NCI-H446 (cell line): ENCODE measurements at places on chromosomes 5 and 9.
A peak's percentile ranks its signal among the peaks of the same experiment; 100 is the strongest.

- DNase-seq, result no peak
Observed at GRCh38 chr5:124410539-124411488, 335.6 kb downstream of the ZNF608 start.

GRCh38 chr5:151618907-151619306, 27.8 kb upstream of the FAT2 start:
- DNase-seq, result no peak

- DNase-seq, result no peak
Observed at GRCh38 chr5:127022846-127023245, 7.5 kb downstream of the MARCHF3 start.

- DNase-seq, result no peak
Observed at GRCh38 chr9:114803479-114804265, 2.2 kb downstream of the TNFSF15 start.

- no peak for DNase-seq
Observed at GRCh38 chr9:107034831-107035230, 171.9 kb downstream of the ZNF462 start.

DNA sequence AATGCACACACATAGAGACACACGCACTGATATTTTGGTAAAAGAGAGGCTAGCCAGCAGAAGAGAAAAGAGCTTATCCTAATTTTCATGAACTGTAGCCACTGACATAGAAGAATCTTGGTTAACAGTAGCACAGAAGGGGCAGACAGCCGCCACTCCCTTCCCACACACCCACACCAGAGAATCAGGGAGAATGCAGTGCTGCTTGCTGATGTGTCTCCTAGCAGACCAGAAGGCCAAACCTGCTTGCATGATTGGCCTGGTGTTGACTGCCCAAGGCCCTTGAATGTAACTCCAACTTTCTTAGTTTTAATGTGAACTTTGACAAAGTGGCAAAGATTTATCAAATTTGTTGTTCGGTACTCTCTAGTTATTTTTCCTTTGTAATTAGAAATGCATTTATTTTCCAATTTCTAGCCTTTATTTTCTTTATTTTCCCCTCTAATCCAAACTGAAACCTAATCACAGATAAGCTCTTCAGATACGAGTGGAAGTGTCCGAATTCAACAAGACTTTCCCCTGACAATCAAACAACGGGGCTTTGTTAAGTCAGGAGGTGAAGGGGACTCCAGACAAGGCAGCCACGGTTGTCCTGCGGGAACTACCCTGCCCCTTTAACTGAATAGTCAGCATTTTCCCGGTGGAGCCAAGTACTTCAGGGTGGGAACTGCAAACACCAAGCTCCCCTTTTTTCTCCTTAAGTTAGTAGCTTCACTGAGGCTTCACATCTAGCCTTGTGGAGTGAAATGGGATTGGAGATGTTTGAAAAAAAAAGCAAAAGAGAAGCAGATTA, 81.9 kb upstream of the CTSL start:
- DNase-seq, result no peak

DNA sequence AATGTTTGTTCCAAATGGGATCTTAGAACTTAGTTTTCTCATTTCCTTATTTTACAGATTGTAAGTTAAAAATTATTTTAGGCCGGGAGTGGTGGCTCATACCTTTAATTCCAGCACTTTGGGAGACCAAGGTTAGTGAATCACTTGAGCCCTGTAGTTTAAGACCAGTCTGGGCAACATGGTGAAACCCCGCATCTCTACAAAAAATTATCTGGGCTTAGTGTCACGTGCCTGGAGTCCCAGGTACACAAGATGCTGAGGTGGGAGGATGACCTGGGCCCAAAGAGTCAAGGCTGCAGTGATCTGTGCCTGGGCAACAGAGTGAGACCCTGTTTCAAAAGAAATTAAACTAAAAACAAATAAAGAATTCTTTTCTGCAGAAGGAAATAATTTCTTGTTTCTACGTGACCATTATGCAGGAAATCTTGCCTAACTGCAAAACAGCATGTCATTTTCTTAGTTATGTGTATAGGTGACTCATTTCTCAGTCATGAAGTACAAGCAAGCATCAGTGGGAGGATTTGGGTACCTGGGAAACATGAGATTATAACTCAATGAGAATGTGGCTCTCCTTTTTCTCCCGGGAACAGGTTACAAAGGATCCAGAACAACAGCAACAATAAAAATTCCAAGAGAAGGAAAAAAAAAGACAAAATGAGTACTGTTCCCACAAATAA, 375.1 kb upstream of the ST8SIA4 start:
- DNase-seq, result no peak

GRCh38 chr5:173944511-173944910, 44.5 kb upstream of the C5orf47 start:
- DNase-seq, result peak; percentile 9

DNA sequence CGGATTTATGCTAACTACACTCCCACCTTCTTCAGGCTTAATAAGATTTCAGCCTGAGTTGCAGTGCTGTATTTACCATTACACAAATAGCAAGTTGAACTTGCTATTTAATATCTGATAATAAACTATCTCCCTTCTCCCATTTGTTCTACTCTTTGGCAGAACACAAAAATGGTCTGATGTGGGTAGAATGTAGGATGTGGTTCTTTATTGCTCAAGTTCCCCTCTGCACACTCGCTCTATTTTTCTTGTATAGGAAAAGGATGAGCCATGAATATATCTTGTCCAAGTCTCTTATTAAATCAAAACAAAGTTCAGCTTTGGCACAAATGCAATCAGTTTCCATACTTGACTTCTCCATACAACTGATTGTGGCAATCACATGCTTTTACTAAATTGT, 37.2 kb upstream of the KIF2A start:
- DNase-seq, result no peak

- peak; percentile 55 for DNase-seq
Observed at GRCh38 chr9:100011062-100011681, 87.6 kb downstream of the ERP44 start.

DNA sequence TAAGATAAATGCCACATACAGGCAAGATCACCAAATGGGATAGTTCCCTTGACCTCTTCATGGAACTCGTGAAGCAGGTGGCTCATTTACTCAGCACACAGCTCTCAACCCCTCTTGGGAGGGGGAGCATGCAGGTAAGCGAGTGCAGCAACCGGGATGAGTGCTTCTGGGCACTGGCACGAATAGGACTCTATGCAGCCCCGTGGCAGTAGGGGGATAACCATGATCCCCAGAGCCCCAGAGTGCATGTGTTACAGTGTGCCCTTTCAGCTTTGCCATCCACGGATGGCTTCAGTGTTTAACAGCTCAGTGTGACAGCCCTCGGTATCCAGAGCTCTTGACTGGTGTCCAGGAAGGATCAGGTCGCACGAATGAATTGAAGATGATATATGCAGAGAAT, 1187.1 kb downstream of the CDH9 start:
- DNase-seq, result no peak

- no peak for DNase-seq
Observed at GRCh38 chr9:94813379-94813778, 86.9 kb downstream of the AOPEP start.

GRCh38 chr9:122572456-122572855, 10.7 kb downstream of the OR1L8 start:
- DNase-seq, result no peak

- DNase-seq, result peak; percentile 24
Observed at GRCh38 chr5:177113566-177114424, 19.8 kb upstream of the NSD1 start.

DNA sequence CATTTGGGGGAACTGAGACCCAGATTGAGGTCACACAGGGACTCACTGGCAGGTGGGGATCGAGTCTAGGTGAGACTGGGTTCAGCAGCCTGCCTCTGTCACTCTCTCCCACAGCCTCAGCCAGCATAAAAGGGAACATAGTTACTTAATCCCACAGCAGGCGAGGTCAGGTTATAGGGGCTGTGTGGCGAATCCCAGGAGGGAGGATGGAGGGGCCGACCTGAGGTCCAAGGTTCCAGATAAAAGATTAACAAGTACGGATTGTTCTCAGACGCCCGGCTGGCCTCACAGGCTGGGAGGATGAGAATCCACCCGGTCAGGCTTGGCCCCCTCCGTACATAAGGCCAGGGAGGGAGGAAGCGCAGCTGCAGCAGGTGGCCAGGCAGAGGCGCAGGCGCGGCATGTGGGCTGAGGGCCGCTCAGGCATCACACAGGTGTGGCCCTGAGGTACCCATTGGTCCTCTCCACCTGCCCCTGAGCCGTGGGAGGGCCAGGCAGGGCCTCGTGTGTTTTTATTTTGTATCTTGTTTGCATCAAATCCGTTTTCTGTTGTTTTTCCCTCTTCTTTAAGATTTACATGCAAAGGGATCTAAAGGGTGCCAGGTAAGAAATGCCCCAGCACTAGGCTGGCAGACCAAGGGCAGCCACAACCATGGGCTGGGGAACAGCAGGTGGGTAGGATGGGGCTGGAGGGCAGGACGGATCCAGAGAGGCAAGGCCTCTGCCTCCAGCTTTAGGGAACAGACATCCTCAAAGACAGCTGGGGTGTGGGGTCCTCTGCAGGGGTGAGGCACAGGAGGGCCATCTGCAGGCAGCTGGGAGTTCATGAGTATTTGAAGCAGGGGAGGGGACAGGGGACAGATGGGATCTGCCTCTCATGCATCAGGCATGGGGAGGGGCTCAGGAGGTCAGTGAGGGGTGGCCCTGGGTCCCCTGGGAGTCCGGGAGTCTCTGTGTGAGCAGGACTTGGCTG, 3.6 kb downstream of the SUSD3 start:
- no peak for DNase-seq

DNA sequence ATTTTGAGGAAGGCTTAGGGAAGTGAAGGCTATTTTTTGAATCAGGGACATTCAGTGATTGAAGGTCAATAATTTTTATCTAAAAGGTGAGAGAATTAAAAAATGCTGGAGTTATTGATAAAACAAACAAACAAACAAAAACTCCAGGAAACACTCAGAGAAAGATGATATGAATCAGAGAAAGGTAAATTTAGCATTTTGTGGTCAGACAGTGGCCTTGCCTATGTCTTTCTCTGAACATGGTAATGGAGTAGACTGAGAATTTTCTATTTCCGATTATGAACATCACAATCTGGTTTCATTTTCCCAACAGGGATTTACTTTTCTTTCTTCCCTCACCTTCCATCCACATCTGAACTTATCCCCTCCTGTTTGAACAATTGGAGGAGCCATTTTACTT, 353.6 kb upstream of the RIOK2 start:
- no peak for DNase-seq

GRCh38 chr9:90724880-90725279, 76.7 kb upstream of the SYK start:
- no peak for DNase-seq

- DNase-seq, result no peak
Observed at GRCh38 chr5:65481171-65481581, 544 bp downstream of the ADAMTS6 start.

GRCh38 chr9:112170235-112170634, 4.9 kb downstream of the SUSD1 start:
- DNase-seq, result no peak

DNA sequence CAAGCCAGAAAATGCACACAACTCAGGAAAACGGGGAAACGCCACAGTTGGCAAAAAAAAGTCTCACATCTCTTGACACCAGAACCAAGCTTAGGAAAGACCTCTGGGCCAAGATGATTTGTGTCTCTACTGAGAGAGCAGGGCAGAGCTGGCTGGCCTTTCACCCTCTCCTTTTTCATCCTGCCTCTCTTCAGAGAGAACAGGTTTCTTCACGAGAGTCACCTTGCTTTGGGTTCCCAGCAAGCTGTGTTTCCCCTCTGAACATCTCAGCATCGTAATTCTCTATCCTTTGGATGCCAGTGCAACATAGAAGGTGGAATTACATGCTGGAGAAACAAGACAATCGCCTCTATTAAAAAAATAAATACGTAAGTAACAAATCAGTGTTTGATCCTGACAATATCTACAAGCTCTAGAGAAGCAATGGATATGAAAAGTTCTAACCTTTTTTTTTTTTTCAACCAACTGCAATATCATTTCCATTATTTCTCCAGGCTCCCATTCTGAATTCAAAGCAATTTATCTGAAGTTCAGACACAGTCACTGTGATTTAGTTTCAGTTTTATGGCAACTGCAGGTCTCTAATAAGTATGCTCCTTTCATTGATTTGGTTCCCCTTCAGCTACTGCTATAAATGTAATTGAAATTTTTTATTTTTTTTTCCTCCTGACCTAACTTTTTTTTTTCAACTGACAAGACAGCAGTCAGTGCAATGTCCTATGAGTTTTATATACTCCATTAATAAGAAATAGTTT, 708.6 kb downstream of the DTWD2 start:
- no peak for DNase-seq

- DNase-seq, result no peak
Observed at GRCh38 chr9:125233678-125234077, 7.5 kb downstream of the HSPA5 start.

DNA sequence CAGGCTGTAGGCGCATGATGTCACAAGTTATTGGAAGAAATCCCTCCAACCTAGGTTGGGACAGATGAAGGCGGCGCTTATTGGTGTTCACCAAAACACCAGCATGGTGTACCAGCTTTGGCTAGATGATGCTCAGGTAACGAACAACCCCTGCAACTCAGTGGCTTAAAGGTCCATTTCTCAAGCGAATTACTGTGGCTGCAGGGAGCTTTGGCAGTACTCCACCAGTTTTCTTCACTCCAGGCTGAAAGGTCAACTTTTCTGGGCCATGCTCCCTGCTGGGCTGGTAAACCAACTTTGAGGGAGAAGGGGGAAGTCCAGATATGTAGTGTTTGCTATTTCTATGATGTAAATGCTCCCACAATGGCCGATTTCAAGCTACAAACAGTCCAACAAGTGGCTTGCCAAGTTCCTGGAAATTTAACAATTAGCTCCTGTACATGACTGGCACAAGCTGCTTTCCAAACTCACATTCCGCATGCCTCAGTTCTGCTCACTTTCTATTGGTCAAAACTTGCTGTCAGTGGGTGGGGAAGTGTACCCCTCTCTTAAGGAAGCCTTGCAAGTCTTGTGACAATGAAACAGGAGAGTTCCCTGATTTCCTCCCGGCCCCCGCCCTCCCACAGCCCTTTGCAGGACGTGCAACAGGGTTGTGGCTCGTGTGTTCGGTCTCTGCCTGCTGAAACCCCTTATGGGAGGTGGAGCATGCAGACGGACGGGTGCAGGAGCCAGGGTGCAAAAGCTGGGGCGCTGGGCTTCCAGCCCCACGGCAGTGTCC, 588 bp upstream of the ZBED3 start:
- no peak for DNase-seq

DNA sequence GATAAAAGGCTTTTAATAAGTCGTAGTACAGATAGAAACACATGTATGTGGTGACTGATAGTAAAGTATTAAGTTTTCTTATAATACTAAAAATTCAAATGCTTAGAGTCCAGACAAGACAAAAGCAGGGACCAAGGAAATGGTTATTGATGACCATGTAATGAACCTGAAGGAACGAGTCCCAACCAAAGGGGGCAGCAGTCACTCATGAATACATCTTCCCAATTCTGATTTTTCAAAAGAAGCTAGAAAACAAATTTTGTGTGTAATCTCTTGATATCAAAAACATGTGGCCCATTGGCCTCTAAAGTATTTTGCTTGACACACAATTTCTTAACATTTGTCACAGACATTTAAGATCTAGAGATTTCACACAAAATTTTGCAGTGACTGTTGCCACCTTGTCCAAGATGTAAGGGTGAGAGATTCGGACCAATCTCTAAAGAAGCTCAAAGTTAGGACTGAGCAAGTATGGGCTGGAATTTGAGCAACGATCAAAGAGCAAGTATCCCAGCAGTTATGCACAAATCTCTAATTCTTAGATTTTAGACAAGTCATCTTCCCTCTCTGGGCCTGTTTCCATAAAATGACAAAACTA, 66.8 kb downstream of the ARL15 start:
- DNase-seq, result no peak

- DNase-seq, result no peak
Observed at GRCh38 chr5:151903243-151903653, 21.4 kb downstream of the GLRA1 start.

- DNase-seq, result no peak
Observed at GRCh38 chr5:167720259-167720658, 571.2 kb upstream of the WWC1 start.
